ENCODE measurements at places on chromosomes 13 and 19.

- H3K4me3 ChIP-seq, result no peak within 1 kb of the TSS
- peak; percentile 74 for ATAC-seq
- no peak within 1 kb of the TSS for H3K27ac ChIP-seq
- peaks cover 8% of the 10 kb centered on the region for H3K4me1 ChIP-seq
- peaks cover 38% of the 10 kb centered on the region for H3K27me3 ChIP-seq
These were observed at the start of gene IGFL2 for GRCh38 chr19:46147791-46148288. Gene IGFL2 (plus strand): TSS chr19:46148238. CDS start chr19:46148279, 41 bp downstream.

- ATAC-seq, result no peak
- H3K4me3 ChIP-seq, result no peak overlapping the region
- no peaks in the 10 kb centered on the region for H3K4me1 ChIP-seq
These were observed 367.6 kb downstream of the DNAJC15 start for GRCh38 chr13:43391036-43391435.

DNA sequence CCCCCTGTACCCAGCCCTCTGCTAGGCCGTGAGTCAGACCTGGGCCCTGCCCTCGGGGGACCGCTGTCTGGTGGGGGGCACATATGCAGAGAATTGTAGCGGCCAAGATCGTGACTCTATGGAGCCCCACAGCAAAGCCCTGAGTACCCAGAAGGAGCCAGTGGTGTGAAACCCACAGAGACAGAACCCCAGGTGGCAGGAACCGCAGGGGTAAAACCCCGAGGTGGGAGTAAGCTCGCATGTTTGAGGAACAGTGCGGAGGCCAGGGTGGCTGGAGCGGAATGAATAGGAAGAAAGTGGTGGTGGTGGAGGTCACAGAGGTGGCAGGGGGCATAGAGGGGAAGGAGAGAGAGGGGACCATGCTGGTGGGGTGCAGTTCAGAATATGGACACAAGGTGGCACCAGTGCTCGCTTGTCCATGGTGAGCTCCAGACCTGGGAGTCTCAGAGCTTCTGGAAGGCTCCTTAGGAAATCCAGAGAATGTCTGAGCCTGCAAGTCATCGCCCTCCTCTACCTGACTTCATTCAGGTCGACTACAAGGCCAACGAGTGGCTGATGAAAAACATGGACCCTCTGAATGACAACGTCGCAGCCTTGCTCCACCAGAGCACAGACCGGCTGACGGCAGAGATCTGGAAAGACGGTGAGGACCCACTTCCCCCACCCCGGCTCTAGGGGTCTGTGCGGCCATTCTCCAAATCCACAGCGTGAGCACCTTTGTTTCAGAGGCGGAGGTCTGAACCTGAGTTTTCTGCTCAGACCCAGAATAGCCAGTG lies 48.9 kb downstream of the MYH14 start:
- H3K4me3 ChIP-seq, result no peak overlapping the region
- peak; percentile 26 for ATAC-seq

DNA sequence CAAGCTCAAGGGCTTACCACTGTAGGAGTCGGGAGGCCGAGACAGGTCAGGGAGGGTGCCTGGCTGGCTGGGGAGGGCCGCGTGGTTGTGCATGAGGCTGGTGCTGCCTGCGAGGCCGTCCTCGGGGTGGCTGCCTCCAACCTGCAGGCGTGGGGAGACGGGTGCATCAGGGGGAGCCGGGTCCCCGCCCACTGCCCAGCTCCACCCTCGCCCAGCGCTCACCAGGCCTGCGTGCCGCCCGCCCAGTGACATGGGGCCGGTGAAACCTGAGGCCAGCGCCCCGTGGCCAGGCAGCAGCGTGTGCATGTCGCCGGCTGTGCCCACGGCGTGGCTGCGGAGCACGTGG lies 13.8 kb upstream of the UQCR11 start:
- no peak overlapping the region for H3K4me3 ChIP-seq
- peaks cover 18% of the 10 kb centered on the region for H3K4me1 ChIP-seq

DNA sequence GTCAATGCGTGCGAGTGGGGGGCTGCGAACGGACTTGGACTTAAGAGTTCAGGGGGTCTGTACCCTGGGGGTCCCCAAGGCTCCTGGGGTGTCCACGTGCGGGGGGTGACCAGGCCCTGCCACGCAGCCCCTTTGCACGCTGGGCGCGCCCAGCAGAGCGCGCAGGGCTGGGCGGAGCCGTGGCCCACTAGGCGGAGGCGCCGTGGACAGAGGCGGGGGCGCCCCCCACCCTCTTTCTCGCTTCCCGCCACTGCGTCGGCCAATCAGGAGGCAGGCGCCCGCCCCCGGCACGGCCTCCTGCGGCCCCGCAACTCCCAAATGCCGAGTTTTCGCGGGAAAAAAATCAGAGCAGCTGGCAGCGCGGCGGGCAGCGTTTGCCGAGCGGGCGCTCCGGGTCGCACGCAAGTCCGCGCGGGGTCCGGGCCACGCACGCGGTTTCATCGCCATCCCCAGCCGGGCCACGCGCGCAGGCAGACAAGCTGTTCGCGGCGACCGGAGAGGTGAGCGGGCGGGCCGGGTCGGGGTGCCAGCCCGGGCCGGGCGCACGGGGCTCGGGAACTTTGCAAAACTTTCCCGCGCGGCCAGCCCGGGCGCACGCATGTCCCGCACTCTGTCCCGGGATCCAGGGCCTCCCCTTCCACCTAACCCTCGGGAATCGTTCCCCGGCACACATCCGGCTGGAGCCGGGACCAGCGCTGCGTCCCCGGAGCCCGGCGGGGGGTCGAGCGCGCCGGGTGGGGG lies at the start of gene UHRF1:
Gene UHRF1 (plus strand): TSS at position 346 of the 741 bp plus-strand sequence. CDS start 1,385 bp downstream, outside the sequence.
- H3K4me3 ChIP-seq, result peak within 1 kb of the TSS; percentile 94
- peak; percentile 55 for ATAC-seq
- peaks cover 39% of the 10 kb centered on the region for H3K36me3 ChIP-seq
- no peak within 1 kb of the TSS for H3K27ac ChIP-seq
- peaks cover 16% of the 10 kb centered on the region for H3K4me1 ChIP-seq

- no peak for ATAC-seq
- H3K4me1 ChIP-seq, result peaks cover 12% of the 10 kb centered on the region
- H3K27me3 ChIP-seq, result no peaks in the 10 kb centered on the region
- H3K27ac ChIP-seq, result peak overlapping the region; percentile 99
These were observed 822 bp upstream of the ZNF274 start for GRCh38 chr19:58181902-58182576.

- peak overlapping the region; percentile 95 for H3K4me3 ChIP-seq
- no peaks in the 10 kb centered on the region for H3K27me3 ChIP-seq
- H3K4me1 ChIP-seq, result peaks cover 23% of the 10 kb centered on the region
- H3K36me3 ChIP-seq, result peaks cover 69% of the 10 kb centered on the region
- ATAC-seq, result no peak
- peak overlapping the region; percentile 99 for H3K27ac ChIP-seq
These were observed 1.1 kb downstream of the IGFLR1 start for GRCh38 chr19:35741203-35741515.

- no peak overlapping the region for H3K27ac ChIP-seq
- ATAC-seq, result no peak
- H3K4me1 ChIP-seq, result no peaks in the 10 kb centered on the region
- peaks cover 8% of the 10 kb centered on the region for H3K27me3 ChIP-seq
- H3K4me3 ChIP-seq, result no peak overlapping the region
These were observed 151.1 kb upstream of the TSHZ3 start for GRCh38 chr19:31500197-31500830.

DNA sequence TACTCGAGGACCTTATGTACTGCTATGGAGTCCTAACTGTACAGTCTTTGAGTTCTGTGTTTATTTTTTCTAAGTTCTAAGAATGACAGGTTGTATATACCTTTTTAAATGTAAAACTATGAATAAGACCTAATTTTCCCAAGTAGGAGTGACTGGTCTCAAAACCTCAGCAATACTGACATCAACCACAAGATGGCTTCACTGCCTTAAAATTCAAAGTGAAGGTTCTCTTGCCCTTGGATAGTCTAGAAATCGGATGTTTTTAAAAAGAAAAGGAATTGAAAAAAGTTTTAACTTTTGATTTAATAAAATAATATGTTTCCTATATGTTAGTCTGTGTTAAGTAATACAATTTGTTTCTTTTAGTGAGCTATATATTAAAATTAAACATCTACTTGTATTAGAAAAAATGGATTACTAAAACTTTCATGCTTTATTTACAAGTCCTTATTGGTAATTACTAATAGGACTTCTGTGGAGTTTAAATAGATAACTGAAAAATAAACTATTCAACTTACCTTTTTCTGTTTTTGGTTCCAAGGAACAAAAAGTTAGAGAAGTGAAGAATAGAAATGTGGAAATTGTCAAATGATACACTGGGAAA lies 52.0 kb downstream of the TDRD3 start:
- peaks cover 5% of the 10 kb centered on the region for H3K36me3 ChIP-seq
- no peak overlapping the region for H3K27ac ChIP-seq
- H3K27me3 ChIP-seq, result no peaks in the 10 kb centered on the region
- no peak overlapping the region for H3K4me3 ChIP-seq
- H3K4me1 ChIP-seq, result no peaks in the 10 kb centered on the region

DNA sequence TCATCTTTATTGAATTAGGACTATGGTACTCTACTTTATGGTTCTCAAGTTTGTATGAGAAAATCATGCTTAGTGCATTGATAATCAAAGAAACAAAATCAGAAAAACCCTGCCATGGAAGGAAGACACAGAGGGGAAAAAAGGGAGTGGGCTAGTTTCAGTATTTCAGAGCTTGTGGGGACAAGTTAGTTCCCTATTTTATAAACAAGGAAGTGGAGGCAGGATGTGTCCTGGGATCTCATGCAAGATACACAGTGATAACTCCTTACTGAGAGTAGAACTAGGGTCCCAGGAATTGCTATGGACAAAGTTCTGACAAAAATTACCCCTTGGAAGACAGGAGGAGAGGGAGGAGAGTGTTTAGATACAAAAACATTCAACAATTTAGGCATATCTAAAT lies 1277.3 kb downstream of the UQCRFS1 start:
- no peak for ATAC-seq
- H3K4me1 ChIP-seq, result no peaks in the 10 kb centered on the region
- H3K27ac ChIP-seq, result no peak overlapping the region
- H3K27me3 ChIP-seq, result no peaks in the 10 kb centered on the region

DNA sequence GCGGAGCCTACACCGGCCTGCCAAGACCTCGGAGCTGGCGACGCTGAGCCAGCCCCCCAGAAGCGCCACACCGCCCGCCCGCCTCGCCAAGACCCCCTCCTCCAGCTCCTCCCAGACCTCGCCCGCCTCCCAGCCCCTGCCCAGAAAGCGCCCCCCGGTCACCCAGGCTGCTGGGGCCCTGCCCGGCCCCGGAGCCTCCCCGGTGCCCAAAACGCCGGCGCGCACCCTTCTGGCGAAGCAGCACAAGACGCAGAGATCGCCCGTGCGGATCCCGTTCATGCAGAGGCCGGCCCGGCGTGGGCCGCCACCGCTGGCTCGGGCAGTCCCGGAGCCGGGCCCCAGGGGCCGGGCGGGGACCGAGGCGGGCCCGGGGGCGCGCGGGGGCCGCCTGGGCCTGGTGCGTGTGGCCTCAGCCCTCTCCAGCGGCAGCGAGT lies 10.2 kb downstream of the C19orf25 start:
- H3K27ac ChIP-seq, result no peak overlapping the region
- peak; percentile 6 for ATAC-seq
- H3K4me3 ChIP-seq, result no peak overlapping the region
- H3K27me3 ChIP-seq, result no peaks in the 10 kb centered on the region
- H3K36me3 ChIP-seq, result no peaks in the 10 kb centered on the region

DNA sequence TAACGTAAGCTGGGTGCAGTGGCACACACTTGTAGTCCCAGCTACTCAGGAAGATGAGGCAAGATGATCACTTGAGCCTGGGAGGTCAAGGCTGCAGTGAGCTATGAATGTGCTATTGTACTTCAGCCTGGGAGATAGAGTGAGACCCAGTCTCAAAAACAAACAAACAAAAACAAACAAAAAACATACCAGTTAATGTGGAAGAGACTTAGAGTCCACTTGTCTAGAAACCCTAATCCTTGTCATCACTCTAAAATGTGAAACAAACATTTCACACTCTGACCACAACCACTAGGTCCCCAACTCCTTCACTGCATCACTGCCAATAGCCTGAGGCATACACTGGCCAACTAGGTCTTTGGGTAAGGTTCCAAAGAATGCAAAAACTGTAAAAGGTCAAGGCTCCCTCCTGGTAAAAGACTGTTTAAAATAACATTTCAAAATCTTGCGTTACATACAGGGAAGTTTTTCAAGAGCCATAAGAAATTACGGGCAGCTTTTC lies 28.6 kb upstream of the CYP2B6 start:
- no peak for ATAC-seq
- no peak overlapping the region for H3K27ac ChIP-seq
- no peaks in the 10 kb centered on the region for H3K36me3 ChIP-seq

- H3K4me1 ChIP-seq, result no peaks in the 10 kb centered on the region
- no peak overlapping the region for H3K4me3 ChIP-seq
- H3K27ac ChIP-seq, result no peak overlapping the region
- no peaks in the 10 kb centered on the region for H3K36me3 ChIP-seq
- no peak for ATAC-seq
- no peaks in the 10 kb centered on the region for H3K27me3 ChIP-seq
These were observed 943.0 kb upstream of the PCDH9 start for GRCh38 chr13:68173111-68173510.

GRCh38 chr13:51004111-51004865 lies 94.7 kb downstream of the RNASEH2B start:
- no peaks in the 10 kb centered on the region for H3K4me1 ChIP-seq
- no peak overlapping the region for H3K27ac ChIP-seq
- no peak for ATAC-seq
- no peak overlapping the region for H3K4me3 ChIP-seq

- H3K4me1 ChIP-seq, result no peaks in the 10 kb centered on the region
- peak; percentile 42 for ATAC-seq
- peak overlapping the region; percentile 92 for H3K4me3 ChIP-seq
- H3K27ac ChIP-seq, result peak overlapping the region; percentile 87
These were observed 753 bp downstream of the ZNF235 start for GRCh38 chr19:44303976-44304568.

GRCh38 chr19:5369962-5370367 lies 29.4 kb upstream of the PTPRS start:
- H3K27ac ChIP-seq, result no peak overlapping the region
- peak; percentile 66 for ATAC-seq
- no peaks in the 10 kb centered on the region for H3K36me3 ChIP-seq

DNA sequence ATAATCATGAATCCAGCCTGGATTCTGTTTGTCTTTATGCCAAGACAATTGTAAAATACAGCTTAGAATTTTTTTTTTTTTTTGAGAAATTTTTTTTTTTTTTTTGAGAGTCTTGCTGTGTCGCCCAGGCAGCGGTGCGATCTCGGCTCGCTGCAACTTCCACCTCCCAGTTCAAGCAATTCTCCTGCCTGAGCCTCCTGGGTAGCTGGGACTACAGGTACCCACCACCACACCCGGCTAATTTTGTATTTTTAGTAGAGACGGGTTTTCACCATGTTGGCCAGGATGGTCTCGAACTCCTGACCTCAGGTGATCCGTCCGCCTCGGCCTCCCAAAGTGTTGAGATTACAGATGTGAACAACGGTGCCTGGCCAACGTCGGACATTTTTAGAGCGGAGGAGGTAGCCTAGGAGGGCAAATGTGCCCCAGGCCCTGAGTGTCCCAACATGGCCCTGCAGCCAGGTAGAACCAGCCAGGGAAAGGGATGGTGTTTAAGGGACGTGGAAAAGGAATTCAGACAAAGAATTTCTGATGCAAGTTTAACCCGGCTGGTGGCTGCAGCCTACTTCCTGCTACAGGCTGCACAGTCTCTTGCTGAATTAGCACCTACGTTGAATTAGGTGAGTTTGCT lies 89.8 kb downstream of the GNG7 start:
- H3K4me1 ChIP-seq, result peaks cover 13% of the 10 kb centered on the region
- peaks cover 5% of the 10 kb centered on the region for H3K36me3 ChIP-seq
- H3K27ac ChIP-seq, result no peak overlapping the region
- H3K27me3 ChIP-seq, result no peaks in the 10 kb centered on the region
- no peak for ATAC-seq

All from activated T-helper 17 cell treated with anti-CD3 and anti-CD28 coated beads, Interleukin-2, amount 50 U/mL, for 72 hours (primary cell).